ENCODE measurements at places on chromosomes 4 and X.

DNA sequence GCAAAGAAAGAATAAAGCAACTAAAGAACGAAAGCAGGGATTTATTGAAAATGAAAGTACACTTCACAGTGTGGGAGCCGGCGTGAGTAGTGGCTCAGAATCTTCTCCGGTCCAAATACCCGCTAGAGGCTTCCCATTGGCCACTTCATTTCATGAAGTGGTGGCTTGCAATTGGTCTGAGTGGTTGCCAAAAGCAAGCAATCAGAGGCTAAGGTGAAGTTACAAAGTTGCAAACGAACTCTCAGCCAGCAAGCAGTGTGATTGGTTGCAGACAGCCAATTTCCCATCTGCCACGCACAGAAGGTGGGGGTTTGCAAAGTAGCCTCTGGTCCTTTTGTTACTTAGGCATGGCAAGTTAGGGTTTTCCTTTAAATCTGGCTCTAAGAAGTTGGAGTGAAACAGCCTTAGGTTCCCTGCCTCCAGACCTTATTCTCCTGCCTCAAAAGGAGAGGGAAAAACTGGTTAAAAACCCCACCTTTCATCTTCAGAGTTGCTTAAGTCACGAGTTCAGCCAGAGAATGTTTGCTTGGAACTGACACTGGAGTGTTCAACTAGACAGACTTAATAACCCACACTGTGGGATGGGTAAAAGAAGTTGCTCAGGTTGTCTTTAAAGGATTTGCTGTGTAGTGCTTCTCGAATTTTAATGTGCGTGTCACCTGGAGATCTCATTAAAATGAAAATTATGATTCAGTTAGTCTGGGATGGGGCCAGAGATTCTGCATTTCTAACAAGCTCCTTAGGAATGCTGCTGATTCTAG is 6.9 kb upstream of the CLOCK start:
- DNase-seq, result no peak

- no peak for DNase-seq
These were observed 14.2 kb downstream of the ADGRA3 start for GRCh38 chr4:22501715-22502095.

DNA sequence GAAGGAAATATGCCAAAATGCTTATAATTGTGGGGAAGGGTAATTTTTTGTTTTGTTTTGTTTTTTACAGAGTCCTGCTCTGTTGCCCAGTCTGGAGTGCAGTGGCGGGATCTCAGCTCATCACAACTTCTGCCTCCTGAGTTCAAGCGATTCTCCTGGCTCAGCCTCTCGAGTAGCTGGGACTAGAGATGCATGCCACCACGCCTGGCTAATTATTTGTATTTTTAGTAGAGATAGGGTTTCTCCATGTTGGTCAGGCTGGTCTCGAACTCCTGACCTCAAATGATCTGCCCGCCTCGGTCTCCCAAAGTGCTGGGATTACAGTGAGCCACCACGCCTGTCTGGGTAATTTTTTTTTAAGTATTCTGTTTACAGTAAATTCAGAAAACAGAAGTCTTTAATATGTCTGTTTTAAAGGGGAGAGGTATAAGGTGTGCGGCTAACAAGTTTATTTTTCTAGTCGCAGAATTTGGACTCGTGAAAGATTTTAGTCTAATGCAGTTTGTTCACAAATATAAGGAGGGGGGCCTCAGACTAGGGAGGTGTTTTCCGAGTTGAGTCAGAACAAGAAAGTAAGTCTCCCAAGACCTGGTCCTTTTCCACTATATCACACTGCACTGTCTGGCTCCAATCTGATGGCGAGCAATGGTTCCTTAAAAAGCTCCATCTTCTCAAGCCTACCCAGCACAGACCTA is 1.5 kb downstream of the ACSL1 start:
- DNase-seq, result no peak

GRCh38 chrX:124232523-124233201 is 99.8 kb upstream of the TEX13D start:
- no peak for DNase-seq

GRCh38 chrX:13533726-13534125 is 35.7 kb upstream of the EGFL6 start:
- peak; percentile 31 for DNase-seq

GRCh38 chrX:3026074-3026815 is 15.0 kb upstream of the ARSF start:
- DNase-seq, result no peak

DNA sequence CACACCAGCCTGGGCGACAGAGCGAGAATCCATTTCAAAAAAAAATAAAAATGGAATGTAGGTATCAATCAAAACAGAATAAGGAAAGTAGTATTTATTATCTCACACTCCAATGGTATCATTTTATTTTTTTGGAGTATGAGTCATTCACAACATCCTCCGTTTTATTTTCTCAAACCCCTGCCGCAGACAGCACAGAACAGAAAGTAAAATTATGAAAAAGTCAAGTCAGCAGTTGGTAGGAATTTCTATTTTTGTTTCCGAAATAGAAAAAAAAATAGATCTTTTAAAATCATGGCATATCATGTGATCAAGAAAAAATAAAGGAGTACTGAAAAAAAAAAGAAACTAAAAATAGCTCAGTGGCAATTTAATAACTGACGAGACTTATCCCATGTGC is 490.7 kb upstream of the TENM3 start:
- no peak for DNase-seq

DNA sequence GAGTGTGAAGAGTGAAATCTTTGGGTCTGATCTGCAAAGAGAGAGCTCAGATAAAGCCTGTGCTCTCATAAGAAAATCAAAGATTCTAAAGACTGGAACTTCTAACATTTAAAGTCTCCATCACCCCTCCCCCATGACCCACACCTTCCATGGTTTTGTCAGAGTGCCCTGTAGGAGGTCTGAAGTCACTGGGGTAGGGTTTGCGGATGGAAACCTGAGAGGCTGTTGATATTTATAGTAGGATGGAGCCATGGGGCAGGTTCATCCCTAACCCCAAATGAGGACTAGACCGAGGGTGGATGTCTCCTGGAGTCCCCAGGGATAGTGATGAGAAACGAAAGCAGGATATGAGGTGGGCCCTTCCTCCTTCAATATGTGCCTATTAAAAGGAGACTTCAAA is 28.4 kb upstream of the NLGN4X start:
- DNase-seq, result no peak

DNA sequence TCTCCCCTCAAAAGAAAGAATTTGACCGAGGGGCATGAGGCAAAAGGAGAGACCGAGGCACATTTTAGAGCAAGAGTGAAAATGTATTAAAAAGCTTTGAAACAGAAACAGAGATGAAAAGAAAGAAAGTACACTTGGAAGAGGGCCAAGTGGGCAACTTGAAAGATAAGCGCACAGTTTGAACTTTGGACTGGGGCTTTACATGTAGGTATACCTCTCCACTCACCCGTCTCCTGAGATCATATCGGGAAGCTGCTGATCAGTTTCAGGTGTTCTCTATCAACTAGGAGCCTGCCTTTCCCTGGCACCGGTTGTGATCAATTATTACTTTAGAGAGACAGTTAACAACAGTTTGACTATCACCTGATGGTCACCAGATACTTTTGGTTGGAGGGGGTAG is 2666.5 kb downstream of the ARAP2 start:
- no peak for DNase-seq

DNA sequence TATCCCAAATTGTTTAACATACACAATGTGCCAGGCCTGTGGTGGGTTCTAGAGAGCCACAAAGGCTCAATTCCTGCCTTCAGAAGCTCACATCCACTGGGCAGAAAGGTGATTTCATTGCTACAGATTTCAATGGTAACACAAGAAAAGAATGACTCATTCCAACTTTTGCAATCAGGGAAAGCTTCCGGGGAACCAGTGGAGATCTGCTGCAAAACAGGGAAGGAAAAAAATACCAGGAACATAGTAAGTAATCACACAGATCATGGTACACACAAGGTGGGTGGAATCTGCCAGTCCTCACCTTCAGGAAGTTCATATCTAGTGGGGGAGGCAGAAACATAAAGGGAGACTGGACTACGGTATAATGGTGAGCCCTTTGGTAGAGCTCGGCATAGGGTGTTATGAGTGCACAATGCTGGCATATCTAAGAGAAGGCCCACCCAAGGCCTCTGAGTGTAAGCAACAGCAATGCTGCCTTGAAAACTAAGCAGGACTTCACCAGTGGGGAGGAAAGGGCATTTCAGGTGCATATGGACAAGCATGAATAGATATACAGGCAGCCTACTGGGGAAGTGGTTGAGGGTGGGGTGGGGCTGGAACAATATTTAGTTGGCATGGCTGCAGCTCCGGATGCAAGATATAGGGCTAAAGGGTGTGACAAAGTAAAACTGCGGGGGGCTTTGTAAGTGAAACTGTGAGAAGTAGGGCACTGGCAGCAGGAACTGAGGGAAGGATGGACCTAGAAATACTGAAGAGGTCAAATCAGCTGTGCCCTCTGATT is 24.2 kb downstream of the GPRIN3 start:
- DNase-seq, result no peak

GRCh38 chrX:102765217-102765616 is 44.7 kb downstream of the GPRASP3 start:
- DNase-seq, result peak; percentile 49

DNA sequence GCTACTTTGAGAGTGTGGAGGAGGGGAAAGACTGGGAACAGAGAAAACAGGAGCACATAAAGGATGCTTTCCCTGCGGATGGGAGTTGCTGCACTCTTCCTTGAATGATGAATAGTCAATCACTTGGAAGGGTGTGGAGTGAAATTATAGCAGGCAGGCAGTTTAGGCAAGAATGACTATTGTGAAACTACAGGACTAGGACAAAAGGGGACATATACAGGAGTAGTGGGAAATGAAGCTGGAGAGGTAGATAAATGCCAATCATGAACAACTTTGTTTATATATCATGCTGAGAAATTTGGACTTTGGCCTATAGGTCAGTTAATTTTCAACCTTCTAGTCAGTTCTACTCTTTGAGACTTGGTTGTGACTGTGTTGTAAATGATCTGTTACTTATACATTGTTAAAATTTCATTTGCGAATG is 76.9 kb downstream of the PAQR3 start:
- DNase-seq, result peak; percentile 22

GRCh38 chrX:68440442-68440841 is 7.1 kb upstream of the OPHN1 start:
- no peak for DNase-seq

GRCh38 chrX:137999552-137999951 is 433.6 kb downstream of the ZIC3 start:
- no peak for DNase-seq

DNA sequence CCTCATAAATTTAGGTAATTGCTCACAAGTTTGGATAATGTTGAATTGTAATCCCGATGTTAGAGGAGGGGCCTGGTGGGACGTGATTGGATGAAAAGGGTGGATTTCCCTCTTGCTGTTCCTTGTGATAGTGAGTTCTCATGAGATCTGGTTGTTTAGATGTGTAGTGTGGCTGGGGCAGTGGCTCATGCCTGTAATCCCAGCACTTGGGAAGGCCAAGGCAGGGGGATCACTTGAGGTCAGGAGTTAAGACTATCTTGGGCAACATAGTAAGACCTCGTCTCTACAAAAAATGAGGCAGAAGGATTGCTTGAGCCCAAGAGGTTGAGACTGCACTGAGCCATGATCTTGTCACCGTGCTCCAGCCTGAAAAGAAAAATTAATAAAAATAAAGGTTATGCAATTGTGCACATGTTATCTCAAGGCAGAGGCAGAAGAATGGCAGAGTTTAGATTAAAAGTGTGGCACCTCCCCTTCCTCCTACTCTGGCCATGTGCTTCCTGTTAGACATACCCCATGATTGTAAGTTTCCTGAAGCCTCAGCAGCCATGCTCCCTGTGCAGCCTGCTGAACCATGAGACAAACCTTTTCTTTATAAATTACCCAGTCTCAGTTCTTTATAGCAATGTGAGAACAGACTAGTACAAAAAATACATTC is 36.5 kb downstream of the ERVMER34-1 start:
- DNase-seq, result no peak

DNA sequence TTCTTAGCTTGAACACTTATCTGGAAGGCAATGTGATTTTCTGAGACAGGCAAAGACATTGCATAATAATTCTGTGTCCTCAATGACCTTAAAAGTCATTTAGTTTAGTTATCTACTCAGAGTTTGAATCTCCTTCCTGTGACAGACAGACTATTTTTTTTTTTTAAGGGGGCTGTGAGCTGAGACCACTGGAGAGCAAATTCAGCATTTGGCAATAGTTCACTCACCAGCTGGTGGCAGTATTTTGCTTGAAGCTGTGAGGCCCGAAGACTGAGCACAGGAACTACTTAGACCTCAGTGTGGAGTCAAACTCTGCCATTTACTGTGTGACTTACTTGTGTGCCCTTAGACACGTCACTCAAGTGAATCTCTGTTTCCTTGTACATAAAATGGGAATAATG is 22.9 kb upstream of the CPE start:
- peak; percentile 47 for DNase-seq

DNA sequence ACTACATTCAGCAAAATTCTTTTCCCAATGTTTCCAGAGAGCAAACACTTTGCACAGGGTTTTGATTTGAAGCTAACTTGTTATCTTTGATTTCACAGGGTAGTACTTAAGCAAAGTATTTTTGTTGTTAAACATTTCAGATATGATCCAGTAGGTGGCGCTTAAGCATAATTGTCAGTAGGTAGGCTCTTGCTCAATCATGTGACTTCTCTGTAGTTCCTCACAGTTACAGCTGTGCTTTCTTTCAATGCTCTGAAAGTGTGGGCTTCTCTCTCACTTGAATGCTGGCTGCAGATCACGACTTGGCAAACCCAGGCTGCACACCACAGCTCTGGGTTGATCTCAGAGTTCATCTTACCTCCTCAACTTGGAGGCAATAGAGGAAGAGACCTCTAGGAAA is 1016.5 kb downstream of the SH3BGRL start:
- DNase-seq, result peak; percentile 45

- DNase-seq, result no peak
These were observed 221.8 kb downstream of the ASMT start for GRCh38 chrX:1836683-1837082.

- DNase-seq, result no peak
These were observed 178.4 kb upstream of the IRS4 start for GRCh38 chrX:108914791-108915190.

DNA sequence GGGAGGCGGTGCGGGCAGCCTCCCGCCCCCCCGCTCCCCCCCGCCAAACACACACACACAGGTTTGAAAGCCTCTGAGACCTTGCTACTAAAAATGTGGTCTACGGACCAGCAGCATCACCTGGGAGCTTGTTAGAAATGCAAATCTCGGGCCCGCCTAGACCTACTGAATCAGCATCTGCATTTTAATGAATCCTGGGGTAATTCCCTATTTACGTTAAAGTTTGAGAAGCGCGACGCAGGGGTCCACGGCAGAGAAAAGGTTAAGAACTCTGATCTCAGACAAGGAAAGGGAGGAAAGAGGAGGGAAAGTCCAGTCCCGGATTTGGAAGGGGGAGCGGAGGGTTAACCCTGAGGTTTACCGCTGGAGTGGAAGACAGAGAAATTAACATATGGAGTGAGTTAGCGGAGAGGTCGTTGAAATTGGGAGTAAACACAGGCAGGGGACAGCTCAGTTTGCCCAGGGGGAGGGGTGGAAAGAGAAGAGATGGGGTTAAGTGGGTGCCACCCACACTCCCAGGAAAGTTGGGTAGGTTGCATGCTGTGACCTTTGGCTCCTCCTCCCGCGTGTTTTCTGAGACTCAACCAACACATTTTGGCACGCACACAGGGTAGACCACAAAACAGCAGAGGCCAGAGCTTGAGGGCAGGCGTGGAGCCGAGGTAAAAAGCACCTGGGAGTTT is 483.6 kb downstream of the BCOR start:
- no peak for DNase-seq

GRCh38 chr4:38071801-38072431 is 111.7 kb downstream of the PTTG2 start:
- DNase-seq, result no peak

All from ACHN (cell line).